Keratinocyte (primary cell): ENCODE measurements at places on chromosomes 5 and 9. TPM values are rescaled to one million over a fixed set of nuclear protein-coding genes. Genes with fewer than 3 reads are reported as not detected.
A peak's percentile ranks its signal among the peaks of the same experiment; 100 is the strongest.

Gene SMIM33
- polyA plus RNA-seq = not detected in 3 replicates

DNA sequence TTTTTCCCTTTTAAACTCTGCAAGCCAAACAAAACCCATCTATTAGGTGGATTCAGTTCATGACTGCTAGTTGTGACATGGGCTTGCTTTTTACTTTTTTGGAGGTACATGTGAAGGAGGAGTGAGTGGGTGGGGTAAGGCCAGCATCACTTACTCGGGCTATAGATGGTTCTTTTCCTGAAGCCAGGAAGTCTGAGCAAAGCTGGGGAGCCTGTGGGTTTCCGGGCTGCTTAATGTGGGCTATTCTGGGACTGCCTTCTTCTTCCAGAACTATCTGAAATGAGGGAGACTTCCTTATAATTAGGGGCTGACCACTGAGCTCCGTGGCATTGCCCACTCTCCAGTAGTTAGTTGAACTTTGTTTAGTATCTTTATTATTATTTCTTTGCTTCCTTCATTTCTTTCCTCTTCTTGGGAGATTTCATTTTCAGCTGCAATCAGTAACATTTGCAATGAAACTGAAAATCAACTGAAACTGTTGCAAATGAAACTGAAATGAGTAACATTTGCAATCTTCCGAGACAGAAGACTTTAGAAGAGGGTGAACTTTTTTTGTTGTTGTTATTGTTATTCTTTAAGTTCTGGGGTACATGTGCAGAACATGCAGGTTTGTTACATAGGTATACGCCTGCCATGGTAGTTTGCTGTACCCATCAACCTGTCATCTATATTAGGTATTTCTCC, 204.9 kb downstream of the LRRC70 start:
- no peaks in the 10 kb centered on the region for H3K4me1 ChIP-seq
- no peak overlapping the region for H3K4me3 ChIP-seq
- H3K27ac ChIP-seq = no peak overlapping the region
- no peaks in the 10 kb centered on the region for H3K27me3 ChIP-seq
- no peak for DNase-seq

- H3K27ac ChIP-seq = no peak overlapping the region
- DNase-seq = no peak
- no peaks in the 10 kb centered on the region for H3K27me3 ChIP-seq
- no peaks in the 10 kb centered on the region for H3K36me3 ChIP-seq
These were observed 120.2 kb downstream of the SEMA6A start for GRCh38 chr5:116454417-116454927.

DNA sequence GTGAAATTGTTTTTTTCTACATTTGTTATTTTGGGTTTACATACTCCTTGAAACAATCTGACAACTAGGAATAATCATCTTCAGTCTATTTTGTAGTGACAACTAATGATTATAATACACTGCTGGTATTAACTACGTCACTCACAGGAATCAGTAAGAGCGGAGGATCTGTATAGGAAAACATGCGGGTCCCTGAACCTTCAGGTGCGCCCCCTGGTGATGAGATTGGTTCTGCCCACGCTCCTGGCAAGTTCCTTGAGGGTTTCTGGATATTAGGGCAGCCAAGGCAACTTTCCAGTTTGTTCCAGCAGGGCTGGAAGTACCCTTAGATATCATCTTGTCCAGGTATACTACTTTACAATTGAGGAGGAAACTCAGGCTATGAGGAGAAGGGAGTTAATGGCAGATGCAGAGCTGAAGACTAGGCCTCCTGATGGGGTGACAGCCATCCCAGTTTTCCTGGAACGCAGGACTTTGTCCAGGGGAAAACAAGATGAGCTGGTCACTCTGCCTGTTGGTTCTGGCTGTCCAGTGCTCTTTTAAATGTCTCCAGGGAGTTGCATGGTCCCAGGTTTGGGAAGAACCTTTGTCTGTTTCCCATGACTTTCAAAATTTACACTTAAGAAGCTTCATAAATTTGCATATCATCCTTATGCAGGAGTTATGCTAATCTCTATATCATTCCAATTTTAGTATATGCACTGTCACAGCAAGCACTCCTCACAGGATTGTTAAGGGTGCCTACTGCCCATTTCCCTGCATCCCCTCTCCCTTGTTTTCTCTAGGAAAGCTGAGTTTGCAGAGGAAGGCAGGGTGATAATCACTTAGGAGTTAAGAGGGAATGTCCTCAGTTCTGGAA, 14.9 kb upstream of the WNT8A start:
- no peak overlapping the region for H3K27ac ChIP-seq
- no peaks in the 10 kb centered on the region for H3K4me1 ChIP-seq
- DNase-seq = peak; percentile 21

- DNase-seq = no peak
- no peaks in the 10 kb centered on the region for H3K36me3 ChIP-seq
- no peaks in the 10 kb centered on the region for H3K4me1 ChIP-seq
- no peak overlapping the region for H3K27ac ChIP-seq
These were observed 479.5 kb downstream of the TAF11L14 start for GRCh38 chr5:18113721-18114120.

DNA sequence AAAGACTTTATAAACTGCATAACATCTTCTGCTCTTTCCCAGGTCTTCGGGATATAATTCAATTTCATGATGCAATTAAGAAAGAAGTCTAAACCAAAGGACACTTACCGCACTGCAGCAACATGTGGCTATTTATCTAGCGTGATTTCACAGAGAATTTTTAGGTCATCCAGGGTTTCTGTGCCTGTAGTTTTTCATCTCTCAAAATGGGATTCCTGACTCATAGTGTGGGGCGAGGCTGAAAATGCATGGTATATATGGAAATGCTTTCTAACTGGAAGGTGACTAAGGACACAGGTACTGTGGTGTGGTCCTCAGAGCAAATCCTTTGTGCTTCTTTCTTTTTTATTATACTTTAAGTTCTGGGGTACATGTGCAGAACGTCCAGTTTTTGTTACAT, 557.7 kb upstream of the KLF4 start:
- H3K4me3 ChIP-seq = no peak overlapping the region
- peaks cover 3% of the 10 kb centered on the region for H3K36me3 ChIP-seq
- peak overlapping the region; percentile 30 for H3K27ac ChIP-seq
- peaks cover 35% of the 10 kb centered on the region for H3K4me1 ChIP-seq

DNA sequence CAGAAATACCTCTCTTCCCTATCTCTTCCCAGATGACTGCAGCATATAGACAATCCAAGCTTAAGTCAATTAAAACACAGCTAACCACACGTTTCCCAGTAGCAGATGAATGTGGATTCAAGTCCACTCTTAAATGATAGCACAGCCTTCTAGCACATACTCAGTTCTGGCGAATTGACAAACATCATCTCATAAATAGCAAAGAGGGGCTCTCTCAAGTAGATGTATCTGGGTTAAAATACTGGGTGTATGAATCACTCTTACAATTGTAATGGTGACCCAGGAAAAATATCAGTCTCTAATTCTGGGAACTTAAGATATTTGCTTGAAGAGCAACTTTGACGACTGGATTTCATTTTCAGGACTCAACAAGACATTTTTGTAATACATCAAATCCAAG, 67.0 kb upstream of the HAPLN1 start:
- H3K27me3 ChIP-seq = no peaks in the 10 kb centered on the region
- DNase-seq = no peak
- no peak overlapping the region for H3K27ac ChIP-seq
- no peaks in the 10 kb centered on the region for H3K4me1 ChIP-seq

DNA sequence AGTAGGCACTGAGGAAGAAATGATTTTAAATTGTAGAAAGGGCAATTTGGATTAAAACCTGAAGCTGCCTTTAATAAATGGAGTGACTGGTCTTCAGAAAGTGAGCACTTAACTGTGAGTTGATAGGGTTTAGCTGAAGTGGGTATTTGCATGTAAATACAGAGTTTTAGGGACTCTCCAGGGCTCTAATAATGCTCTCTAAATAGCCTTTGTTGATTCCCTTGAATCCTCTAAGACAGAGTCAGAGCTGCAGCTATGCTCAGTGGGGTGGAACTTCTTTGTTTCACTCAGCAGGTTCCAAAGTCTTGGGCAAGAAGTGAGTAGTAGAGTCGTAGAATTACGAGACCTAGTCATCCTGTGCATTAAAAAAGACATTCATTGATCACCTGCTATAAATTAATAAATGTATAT, 21.4 kb downstream of the GLRA1 start:
- no peaks in the 10 kb centered on the region for H3K4me1 ChIP-seq
- no peaks in the 10 kb centered on the region for H3K27me3 ChIP-seq
- H3K27ac ChIP-seq = no peak overlapping the region
- no peaks in the 10 kb centered on the region for H3K36me3 ChIP-seq
- no peak for DNase-seq

DNA sequence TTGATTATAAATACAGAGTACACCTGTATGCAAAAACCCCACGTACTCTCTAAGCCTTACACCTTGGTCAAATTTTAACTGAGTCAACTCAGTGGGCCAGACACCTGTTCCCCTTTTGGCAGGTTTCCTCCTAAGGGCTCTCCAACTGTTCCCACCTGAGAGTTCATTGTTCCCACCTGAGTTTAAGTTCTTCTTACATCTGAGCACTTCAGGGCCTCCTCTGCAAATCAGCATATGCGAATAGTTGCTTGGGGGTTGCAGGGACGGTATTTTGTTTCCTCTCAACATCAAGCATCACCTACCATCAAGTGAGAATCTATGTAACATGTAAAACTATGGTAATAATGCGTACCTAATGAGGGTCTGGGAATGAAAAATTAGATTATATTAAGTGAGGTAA, 300.0 kb downstream of the PIK3R1 start:
- no peak overlapping the region for H3K4me3 ChIP-seq
- no peaks in the 10 kb centered on the region for H3K4me1 ChIP-seq
- no peaks in the 10 kb centered on the region for H3K27me3 ChIP-seq
- no peak for DNase-seq
- H3K36me3 ChIP-seq = no peaks in the 10 kb centered on the region

Gene OMD
- polyA plus RNA-seq = not detected in 3 replicates

Gene ADAMTS19
- polyA plus RNA-seq = 0.08 to 0.15 TPM (median 0.09 TPM) in 3 replicates

GRCh38 chr5:2608391-2608790, 143.1 kb downstream of the IRX2 start:
- DNase-seq = no peak
- no peaks in the 10 kb centered on the region for H3K36me3 ChIP-seq
- no peaks in the 10 kb centered on the region for H3K4me1 ChIP-seq
- H3K4me3 ChIP-seq = no peak overlapping the region

Gene SLIT3
- 2.4 to 10.1 TPM (median 3.1 TPM) in 3 replicates for polyA plus RNA-seq

Gene IGFBPL1
- polyA plus RNA-seq = not detected in 3 replicates

GRCh38 chr5:146726020-146726419, 152.5 kb downstream of the PPP2R2B start:
- no peaks in the 10 kb centered on the region for H3K27me3 ChIP-seq
- H3K36me3 ChIP-seq = no peaks in the 10 kb centered on the region
- H3K27ac ChIP-seq = no peak overlapping the region
- H3K4me3 ChIP-seq = no peak overlapping the region
- no peaks in the 10 kb centered on the region for H3K4me1 ChIP-seq

GRCh38 chr5:96752341-96753016, 55.3 kb downstream of the ERAP1 start:
- no peak overlapping the region for H3K4me3 ChIP-seq
- peak; percentile 21 for DNase-seq
- H3K27ac ChIP-seq = no peak overlapping the region
- H3K36me3 ChIP-seq = peaks cover 44% of the 10 kb centered on the region
- H3K4me1 ChIP-seq = no peaks in the 10 kb centered on the region

- no peak overlapping the region for H3K27ac ChIP-seq
- H3K4me3 ChIP-seq = no peak overlapping the region
- H3K36me3 ChIP-seq = no peaks in the 10 kb centered on the region
- DNase-seq = no peak
- H3K4me1 ChIP-seq = peaks cover 5% of the 10 kb centered on the region
- no peaks in the 10 kb centered on the region for H3K27me3 ChIP-seq
These were observed 86.7 kb upstream of the TAS2R1 start for GRCh38 chr5:9716838-9717281.

Gene OGN
- not detected in 3 replicates for polyA plus RNA-seq

- H3K36me3 ChIP-seq = no peaks in the 10 kb centered on the region
- no peak for DNase-seq
- no peak overlapping the region for H3K27ac ChIP-seq
- H3K27me3 ChIP-seq = peaks cover 37% of the 10 kb centered on the region
These were observed 98.0 kb downstream of the EDIL3 start for GRCh38 chr5:84286662-84287061.

GRCh38 chr9:130260816-130261765, 4.5 kb upstream of the HMCN2 start:
- no peak for DNase-seq
- H3K27ac ChIP-seq = no peak overlapping the region
- no peak overlapping the region for H3K4me3 ChIP-seq

- H3K27me3 ChIP-seq = no peaks in the 10 kb centered on the region
- no peak overlapping the region for H3K4me3 ChIP-seq
- no peak overlapping the region for H3K27ac ChIP-seq
- no peaks in the 10 kb centered on the region for H3K36me3 ChIP-seq
These were observed 2.7 kb downstream of the FYB1 start for GRCh38 chr5:39216631-39217030.

GRCh38 chr9:94534901-94535300, 20.0 kb upstream of the PCAT7 start:
- no peaks in the 10 kb centered on the region for H3K27me3 ChIP-seq
- H3K4me1 ChIP-seq = no peaks in the 10 kb centered on the region
- no peak overlapping the region for H3K27ac ChIP-seq
- no peak for DNase-seq
- H3K4me3 ChIP-seq = no peak overlapping the region

GRCh38 chr5:154475591-154476353, 2.3 kb downstream of the HAND1 start:
- no peak overlapping the region for H3K4me3 ChIP-seq
- no peak overlapping the region for H3K27ac ChIP-seq
- no peaks in the 10 kb centered on the region for H3K36me3 ChIP-seq
- peaks cover 2% of the 10 kb centered on the region for H3K4me1 ChIP-seq
- DNase-seq = no peak
- H3K27me3 ChIP-seq = peaks cover 98% of the 10 kb centered on the region

Gene UAP1L1
- polyA plus RNA-seq = 2.7 to 4.3 TPM (median 4.3 TPM) in 3 replicates
